ENCODE measurements at places on chromosomes 6 and 20.

GRCh38 chr6:106939848-106940247 lies 34.7 kb downstream of the CD24 start:
- DNase-seq = no peak

- DNase-seq = no peak
Observed at GRCh38 chr20:17612992-17613327, 43.1 kb downstream of the DSTN start.

- no peak for DNase-seq
Observed at GRCh38 chr20:59850018-59850641, 83.3 kb downstream of the SYCP2 start.

- no peak for DNase-seq
Observed at GRCh38 chr6:116229287-116229913, 24.5 kb downstream of the TSPYL4 start.

Measured in activated T-cell treated with anti-CD3 and anti-CD28 coated beads for 1 hour (primary cell).